Left colon (tissue), 2 donors: ENCODE measurements at places on chromosomes 1 and 21. TPM values are rescaled to one million over a fixed set of nuclear protein-coding genes. Genes with fewer than 3 reads are reported as not detected.
A peak's percentile ranks its signal among the peaks of the same experiment; 100 is the strongest.

DNA sequence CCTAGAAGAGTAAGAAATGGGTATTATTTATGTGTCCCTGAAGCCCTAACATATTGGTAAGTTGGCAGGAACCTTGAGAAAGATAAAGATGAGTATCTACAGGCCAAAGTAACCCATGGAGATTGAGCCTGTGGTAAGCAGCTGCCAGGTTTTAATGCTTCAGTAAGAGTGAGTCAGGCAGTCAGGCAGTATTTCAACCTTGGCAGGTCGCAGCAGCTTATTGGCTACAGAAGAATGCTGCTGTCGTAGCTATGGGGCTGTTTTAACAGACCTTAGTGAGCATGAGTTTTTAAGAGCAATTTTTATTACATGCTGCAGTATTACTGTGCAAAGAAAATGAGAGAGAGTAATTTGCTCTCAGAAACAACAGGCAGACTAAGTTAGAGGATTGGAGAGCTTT, 10.3 kb upstream of the SLC30A10 start:
- DNase-seq: no peak

GRCh38 chr1:92679980-92680379, 104.9 kb downstream of the EVI5 start:
- DNase-seq: no peak

- no peak for DNase-seq
These were observed 10.2 kb downstream of the JAK1 start for GRCh38 chr1:64956010-64956640.

Gene OR2M3
- total RNA-seq: not detected

DNA sequence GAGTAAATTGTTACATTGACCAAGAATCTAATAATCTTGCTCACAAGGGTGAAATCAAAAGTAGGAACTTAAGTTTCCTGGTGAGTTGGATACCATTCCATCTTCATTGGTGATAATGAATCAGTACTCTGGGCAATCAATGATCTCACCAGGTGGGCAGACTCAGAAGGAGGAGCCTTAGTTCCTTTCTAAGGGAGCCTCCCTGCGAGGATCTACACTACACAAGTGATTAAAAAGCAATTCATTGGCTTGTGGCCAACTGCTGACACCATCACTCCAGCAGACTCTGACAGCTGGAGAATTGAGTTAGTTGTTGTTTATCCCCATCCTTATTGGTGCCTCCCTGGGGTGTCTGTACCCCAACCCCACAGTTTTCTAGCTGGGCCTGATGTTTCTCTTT, 84.1 kb upstream of the VANGL1 start:
- no peak for DNase-seq

- no peak for DNase-seq
These were observed 15.8 kb downstream of the NR5A2 start for GRCh38 chr1:200043336-200043668.

DNA sequence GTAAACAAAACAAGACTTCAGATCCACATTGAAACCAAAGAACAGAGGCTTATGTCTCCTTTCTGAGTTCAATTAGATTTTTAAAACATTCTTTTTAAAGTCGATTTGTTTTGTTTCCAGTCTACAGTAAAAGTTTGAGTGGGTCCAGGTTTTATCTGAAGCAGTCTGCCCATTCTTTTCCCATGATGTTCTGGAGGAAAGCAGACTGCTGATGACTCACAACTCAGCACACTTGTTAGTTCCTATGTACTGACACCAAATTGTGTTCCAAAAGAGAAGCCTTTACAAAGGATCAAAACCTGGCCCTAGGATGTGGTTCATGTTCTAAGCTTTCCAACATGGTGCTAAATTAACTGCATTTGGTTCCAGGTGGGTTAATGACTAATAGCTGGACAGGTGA, 11.4 kb upstream of the CCN1 start:
- DNase-seq: no peak

GRCh38 chr21:46124926-46125845, 27.3 kb downstream of the COL6A2 start:
- DNase-seq: peak; percentile 18

Gene PCP4
- total RNA-seq: 0.64 TPM

Gene BTG2
- 76.9 TPM for total RNA-seq

- DNase-seq: peak; percentile 60
These were observed 2.8 kb upstream of the ZBTB7B start for GRCh38 chr1:154999571-155000410.

Gene SH3BGR
- 5.4 TPM for total RNA-seq

- DNase-seq: no peak
These were observed 33.4 kb downstream of the SUCO start for GRCh38 chr1:172566196-172566997.

Gene DNAJC28
- 4.0 TPM for total RNA-seq
